ENCODE measurements at places on chromosomes 7 and 10.

DNA sequence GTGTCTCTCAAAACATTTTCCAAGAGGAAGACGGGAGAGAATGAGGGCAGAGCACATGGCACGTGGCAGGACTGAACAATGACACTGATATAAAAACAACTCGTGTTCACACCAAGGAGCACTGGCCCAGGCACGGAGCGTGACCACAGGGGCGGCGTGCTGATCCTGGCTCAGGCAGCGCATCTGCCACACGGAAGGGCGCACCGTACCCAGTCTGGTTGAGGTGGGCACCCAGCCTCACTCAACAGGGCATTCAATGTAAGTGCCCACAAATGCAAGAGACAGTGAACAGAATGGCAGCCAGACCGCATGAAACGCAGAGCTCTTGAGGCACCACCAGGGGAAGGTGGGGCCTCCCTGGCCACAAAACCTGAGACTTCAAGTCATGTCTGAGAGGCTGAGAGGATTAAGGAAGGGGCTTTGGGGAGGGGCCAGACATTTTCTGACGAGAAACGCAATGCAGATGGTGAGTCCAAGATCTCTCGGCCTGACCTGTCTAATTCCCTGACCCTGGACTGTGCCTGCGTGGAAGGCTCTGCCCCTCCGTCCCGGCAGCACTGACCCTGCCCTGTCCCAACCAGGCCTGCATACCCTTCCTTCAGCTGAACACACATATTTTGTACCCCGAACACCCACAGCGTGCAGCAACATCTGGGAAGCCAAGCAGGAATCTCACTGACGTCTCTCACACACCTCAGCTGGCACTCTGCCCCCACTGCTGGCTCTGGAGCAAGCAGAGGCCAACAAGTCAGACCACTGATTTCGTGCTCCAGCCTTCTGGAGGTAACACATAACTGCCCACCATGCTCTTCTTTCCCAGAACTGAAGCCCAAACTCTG, 35.5 kb downstream of the VOPP1 start:
- no peak for DNase-seq

GRCh38 chr10:90769946-90770841, 87.6 kb downstream of the HTR7 start:
- DNase-seq, result no peak

DNA sequence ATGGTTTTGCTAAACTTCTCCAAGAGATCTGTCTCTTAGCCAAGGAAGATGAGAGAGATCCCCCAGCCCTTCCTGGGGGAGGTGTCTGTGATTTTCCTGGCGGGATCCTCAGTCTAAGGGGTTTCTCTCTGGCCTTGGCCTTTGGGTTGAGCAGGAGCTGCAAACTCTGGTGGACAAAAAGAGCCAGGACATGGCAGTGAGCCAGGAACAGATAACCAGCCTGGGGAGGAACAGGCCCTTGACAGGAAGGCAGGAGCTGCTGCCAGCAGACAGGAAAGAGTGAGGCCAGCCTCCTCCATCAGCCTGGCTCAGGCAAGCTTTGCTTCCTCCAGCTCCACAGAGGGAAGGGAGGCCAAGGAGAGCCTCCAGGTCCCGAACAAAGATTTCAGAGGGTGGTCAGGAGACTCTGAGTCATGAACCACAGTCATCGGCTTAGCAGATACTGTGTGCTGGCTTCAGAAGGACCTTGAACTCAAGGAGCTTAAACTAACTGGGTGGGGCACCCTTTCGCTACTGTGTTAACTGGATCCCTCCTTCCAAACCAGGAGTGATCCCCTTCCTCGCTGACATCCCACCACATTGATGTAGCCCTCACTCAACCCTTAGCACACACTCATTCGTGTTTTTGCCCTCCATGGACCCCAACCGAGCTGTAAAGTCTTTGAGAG, 34.7 kb downstream of the DDIT4 start:
- DNase-seq, result no peak

- DNase-seq, result no peak
These were observed 64.1 kb downstream of the ABRAXAS2 start for GRCh38 chr10:124865676-124866075.

GRCh38 chr7:27359181-27360125, 116.9 kb downstream of the EVX1 start:
- no peak for DNase-seq

DNA sequence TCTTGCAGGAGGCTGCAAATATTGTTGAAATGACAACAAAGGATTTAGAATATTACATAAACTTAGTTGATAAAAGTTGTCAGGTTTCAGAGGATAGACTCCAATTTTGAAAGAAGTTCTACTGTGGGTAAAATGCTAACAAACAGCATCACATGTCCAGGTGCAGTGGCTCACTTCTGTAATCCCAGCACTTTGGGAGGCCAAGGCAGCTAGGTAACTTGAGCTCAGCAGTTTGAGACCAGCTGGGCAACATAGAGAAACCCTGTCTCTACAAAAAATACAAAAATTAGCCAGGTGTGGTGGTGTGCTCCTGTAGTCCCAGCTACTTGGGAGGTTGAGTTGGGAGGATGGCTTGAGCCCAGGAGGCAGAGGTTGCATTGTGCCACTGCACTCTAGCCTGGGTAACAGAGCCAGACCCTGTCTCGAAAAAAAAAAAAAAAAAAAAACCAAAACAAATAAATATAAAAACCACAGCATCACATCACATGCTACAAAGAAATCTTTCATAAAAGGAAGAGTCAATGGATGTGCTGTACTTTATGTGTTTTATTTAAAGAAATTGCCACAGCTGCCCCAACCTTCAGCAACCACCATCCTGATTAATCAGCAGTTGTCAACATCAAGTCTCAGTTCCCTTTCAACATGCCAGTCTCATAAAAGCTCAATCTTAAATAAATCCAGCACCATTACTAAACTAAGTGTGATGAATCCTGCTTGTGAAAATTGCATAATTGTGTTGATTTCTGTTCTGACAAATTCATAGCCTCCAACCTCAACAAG, 83.2 kb upstream of the MBL2 start:
- no peak for DNase-seq

DNA sequence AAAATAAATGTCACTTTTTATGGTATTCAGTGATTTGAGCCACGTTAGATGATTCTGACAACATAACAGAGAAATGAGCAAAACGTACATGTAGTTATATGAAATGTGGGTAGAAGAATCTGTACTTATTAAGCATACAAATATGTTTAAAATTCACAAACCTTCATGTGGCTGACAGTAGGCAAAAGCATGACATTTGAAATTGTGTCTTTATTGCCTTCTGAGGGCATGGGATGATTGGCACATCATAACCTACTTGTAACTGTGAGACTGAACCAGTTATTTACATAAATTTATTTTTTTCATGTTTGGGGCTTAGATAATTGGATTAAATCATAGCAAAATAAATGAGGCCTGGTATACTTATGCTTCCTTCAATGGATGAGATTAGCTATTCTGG, 202.2 kb downstream of the DNAJB9 start:
- DNase-seq, result no peak

GRCh38 chr7:2932402-2933251, 88.5 kb upstream of the GNA12 start:
- DNase-seq, result no peak

DNA sequence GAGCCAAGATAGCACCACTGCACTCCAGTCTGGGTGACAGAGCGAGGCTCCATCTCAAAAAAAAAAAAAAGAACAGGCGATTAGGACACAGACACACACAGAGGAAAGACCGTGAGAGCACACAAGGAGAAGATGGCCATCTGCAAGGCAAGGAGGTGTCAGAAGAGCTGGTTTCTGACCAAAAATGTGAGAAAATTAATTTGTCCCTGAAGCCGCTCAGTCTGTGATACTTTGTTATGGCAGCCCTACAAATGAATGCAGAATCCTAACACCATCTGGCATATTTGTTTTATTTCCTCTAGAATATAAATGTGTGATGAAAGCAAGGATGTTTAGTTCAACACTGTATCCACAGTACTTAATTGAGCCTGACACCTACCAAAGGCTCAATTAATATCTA, 69.7 kb downstream of the ZFAND4 start:
- DNase-seq, result no peak

- DNase-seq, result no peak
These were observed 438.3 kb downstream of the NXPH1 start for GRCh38 chr7:8871716-8872115.

DNA sequence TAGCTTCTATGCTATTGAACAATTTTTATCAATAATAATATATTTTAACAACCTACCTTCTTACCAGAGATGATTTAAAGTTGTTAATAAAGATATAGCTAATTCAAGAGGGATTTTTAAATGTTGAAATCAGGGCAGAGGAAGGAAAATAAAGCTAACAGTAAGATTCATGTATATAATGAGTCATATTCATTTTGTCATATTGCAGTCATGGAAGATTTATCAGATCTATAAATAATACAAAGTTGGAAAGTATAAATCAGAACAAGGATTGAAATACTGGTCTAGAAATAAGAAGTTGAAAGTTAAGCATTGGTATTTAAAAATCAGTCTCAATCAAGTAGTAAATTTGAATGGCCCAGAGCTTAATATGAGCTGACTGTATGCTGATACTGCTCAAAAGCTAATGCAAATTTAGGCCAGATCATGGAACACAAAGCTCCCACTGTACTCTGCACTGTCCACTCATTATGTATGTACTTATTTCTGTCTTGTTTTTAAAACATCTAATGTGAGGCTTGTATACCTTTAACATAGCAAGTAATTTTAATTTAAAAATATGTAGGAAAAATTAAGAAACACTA, 196.9 kb downstream of the ZEB1 start:
- no peak for DNase-seq

GRCh38 chr7:17660116-17660515, 280.2 kb downstream of the SNX13 start:
- DNase-seq, result no peak

All from NCI-H1105 treated with DMSO at 0.1 percent for 48 hours (cell line).